Cardiac fibroblast (primary cell): ENCODE measurements at places on chromosomes 2 and 18.

DNA sequence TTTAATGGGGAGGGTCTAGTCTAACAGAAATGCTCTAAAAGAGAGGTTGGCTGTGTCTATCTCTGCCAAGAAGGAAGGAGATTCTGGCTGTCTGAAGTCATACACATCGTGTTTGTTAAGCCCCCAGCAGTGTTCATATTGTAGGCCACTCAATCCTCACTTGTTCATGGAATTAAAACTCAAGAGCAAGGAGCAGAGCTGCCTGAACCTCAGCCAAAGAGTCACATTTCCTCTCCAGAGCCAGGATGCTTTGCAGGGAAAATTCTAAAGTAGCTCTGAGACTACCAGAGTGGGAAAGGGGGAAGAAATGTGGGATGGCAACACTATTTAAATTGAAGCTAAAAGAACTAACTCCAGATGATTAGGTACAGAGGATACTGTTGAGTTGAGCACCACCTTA lies 190.7 kb upstream of the CXCR4 start:
- no peak for DNase-seq

- no peak for DNase-seq
Observed at GRCh38 chr2:13539296-13539695, 822.6 kb downstream of the TRIB2 start.

DNA sequence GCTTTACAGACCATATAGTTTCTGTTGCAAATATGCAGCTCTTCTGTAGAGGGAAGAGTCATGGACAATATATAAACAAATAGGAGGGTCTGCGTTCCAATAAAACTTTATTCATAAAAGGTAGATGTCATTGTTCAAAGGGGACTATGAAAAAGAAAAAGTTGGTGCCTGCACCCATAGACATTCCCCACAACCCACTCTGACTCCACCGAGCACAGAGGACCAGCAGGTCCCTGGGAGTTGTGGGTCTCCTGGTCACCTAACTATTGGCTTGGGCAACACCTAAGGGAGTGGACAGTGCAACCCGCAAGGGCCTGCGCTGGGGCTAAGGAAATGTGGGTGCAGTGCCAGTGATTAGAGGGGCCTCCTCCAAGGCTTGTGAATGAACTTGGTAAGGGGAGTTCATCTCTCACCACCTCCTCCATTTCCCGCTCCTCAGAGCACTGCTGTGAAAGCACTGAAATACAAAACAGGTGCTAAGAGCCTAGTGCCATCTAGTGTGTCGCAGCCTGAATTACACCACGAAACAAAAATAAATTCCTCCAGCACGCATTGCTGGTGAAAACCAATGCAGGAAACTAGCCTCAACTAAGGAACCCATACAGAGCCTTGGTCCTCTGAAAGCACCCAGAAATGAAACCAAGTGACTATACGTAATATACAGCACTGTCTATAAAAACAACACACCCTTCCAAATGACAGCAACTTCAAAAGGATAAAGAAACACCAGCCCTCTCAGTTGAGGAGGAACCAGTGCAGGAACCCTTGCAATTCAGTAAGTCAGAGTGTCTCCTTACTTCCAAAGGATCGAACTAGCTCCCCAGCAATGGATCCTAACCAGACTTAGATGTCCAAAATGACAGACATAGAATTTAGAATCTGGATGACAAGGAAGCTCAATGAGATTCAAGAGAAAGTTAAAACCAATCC lies 166.6 kb downstream of the RNF144A start:
- peak; percentile 51 for DNase-seq

DNA sequence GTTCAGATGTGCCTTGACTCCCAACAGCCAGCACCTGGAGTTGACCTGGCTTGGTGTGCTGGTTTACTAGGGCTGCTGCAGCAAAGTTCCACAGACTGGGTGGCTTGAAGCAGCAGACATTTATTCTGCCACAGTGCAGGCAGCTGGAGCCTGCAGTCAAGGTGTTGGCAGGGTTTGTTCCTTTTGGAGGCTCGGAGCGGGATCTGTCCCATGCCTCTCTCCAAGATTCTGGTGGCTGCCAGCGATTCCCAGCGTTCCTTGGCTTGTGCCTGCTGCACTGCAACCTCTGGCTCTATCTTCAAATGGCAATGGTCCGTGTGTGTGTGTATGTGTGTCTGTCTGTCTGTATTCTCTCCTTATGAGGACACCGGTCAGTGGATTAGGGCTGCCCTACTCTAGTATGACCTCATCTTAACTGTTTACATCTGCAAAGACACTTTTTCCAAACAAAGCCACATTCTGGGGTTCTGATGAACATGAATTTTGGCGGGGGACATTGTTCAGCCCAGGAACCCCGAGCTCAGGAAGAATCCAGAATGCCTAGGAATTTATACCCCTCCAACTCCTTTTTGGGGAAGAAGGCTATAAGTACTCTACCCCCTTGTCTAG lies 44.7 kb upstream of the TMEM131 start:
- DNase-seq = no peak

DNA sequence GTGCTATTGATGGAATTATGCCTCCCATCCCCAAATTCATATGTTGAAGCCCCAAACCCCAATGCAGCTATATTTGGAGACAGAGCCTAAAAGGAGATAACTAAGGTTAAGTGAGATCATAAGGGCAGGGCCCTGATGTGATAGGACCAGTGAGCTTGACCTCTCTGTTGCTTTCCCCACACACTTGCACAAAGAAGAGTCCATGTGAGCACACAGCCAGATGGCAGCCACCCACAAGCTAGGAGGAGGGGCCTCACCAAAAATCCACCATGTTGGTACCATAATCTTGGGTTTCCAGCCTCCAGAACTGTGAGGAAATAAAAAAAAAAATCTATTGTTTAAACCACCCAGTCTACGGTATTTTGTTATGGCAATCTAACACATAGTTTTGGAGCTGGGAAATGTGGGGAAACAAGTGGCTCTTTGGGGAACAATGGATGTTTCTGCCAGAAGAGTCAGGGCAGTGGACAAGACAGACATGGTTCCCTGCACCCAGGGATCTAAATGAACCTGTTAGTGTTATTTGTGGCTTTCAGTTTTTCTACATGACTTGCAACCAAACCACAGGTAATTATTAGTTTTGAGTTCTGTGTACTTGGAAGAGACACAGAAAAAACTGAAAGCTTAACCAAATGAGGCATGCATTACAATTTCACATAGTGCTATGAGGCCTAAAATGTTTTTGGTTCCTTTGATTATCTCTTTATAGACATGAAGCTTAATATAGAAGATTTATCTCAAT lies 259.1 kb downstream of the LTBP1 start:
- no peak for DNase-seq
